ENCODE measurements at places on chromosomes 13 and 19. TPM values are rescaled to one million over a fixed set of nuclear protein-coding genes. Genes with fewer than 3 reads are reported as not detected.

DNA sequence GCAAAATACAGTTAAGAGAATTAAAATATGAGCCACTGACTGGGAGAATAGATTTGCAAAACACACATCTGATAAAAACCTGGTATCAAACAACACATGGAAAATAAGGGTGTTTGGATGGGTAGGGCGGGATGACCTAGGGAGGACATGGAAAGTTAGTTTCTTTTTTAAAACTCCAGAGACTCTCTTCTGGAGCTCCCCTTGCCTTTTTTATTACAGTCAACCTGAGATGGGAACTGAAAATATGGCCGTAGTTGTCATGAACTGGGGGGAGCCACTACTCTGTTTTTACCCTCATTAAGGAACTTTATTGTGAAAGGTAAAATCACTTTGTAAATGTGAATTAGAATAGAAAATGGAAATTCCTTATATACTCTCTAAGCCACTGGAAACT, 113.0 kb downstream of the ATP11A start:
- no peak for ATAC-seq

The MAP4K1 gene
- 3.4 TPM for total RNA-seq

DNA sequence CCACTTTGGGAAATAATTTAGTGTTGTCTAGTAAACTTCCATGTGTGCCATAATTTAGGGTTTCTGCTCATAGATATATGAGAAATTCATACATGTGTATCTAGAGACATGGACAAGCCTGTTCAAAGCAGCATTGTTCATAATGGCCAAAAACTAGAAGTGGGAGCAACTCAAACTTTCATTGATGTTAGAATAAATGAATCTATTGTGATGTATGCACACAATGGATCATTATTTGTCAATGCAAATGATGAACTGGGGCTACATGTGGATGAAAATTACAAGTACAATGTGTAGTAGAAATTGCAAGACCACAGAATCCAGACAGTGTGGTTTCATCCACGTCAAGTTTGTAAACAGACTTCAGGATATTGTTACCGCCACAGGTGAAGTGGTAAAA, 284.7 kb downstream of the SLC7A1 start:
- no peak for ATAC-seq

GRCh38 chr13:65592731-65593130, 1637.4 kb downstream of the PCDH9 start:
- no peak for ATAC-seq

DNA sequence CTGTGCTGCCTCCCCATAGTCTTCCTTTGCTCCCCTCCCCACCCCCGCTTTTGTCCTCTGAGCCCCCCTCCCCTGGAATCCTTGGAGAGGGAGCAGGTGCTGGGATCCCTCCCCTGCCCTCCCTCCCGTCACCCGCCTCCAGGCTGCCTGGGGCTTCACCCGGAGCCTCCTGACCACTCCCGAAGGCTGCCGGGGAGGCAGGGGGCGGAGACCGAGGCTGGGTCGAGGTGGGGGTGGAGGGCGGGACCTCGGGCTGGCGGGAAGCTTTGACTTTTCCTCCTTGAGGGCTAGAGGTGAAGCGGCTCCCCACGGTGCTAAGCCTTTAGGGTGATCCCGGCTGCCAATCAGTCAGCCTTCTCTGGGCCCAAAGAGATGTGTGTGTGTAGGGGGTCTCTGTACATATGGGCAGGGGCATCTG, 1.5 kb downstream of the KMT5C start:
- no peak for ATAC-seq

- no peak for ATAC-seq
Observed at GRCh38 chr19:33821871-33822270, 25.2 kb downstream of the KCTD15 start.

GRCh38 chr19:45162608-45163143, 1.9 kb upstream of the NKPD1 start:
- ATAC-seq: peak; percentile 62

DNA sequence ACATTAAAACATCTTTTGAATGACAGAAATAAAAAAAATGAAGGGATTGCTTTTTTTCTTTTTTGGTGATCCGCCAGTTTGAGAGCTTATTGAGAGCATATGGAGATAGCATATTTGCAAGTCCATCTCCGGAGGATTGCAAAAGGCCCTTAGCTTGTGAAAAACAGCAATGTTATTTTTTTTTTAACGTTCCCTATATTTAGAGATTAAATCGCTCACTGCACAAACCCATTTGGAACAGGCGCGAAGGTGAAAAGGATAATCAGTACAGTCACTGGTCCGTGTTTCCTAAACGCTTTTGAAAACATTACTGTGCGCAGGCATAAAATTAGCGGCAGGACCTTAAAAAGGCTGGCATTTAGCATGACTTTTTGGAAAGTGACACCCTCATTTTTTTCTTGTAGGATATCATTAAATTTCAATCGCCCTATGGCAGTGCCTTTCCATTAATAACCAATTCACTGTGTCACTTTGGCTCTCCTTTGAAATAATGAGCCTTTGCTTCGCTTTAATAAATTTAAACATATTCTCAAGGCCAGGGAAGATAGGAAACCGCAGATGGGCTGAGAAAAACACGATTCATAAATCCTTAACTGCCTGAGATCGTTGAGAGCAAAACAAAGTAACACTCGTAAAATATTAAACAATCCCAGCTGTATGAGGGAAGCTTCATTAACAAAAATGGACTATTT, 342.2 kb downstream of the DACH1 start:
- ATAC-seq: no peak

DNA sequence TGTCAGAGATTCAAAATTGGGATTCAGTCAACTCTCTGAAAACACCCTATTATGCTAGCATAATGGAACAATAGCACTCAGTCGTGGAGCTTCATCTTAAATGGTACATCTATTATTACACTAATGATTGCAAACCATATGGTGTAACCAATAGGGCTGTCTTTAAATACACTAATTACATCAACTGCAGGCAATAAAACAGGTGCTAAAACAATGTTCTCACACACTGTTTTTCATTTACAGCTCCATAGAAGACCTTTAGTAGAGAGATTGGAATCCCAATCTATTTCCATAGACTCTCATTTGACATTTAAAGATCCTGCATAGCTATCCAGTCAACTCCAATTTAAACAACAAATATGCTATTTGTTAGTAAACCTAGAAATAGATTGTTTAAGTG, 1917.4 kb downstream of the OLFM4 start:
- no peak for ATAC-seq

The ZNF418 gene
- 0.76 TPM for total RNA-seq

DNA sequence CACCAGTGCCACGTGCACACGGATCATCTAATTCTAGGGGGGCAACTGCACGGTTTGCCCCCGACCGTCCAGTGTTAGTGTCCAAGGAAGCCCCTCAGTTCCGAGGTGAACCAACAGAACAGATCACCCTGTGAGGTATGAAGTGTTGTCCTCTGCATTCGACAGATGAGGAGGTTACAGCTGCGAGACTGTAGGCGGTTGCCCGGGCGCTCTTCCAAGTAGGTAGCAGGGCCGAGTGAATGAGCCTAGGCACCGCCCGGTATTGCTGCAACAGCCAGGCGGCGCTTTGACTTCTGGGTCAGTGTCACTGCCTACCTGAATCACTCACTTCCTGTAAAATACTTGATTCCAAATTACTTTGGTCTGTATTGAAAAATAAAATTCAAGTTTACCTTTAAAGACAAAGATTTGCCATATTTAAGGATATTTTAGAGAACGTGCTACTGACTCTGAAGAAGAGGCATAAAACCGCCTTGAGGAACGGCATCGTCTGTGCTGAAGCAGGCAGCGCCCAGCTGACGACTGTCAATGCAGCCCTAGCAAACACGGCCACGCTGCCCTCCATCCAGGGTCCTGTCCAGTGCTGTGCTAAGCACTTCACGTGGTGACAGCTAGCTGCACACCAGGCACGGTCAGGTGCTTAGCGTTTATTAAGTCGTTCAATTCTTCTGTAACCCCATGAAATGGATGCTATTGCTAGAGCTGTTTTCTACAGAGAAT, 19.3 kb upstream of the RASA3 start:
- peak; percentile 96 for ATAC-seq

GRCh38 chr19:8184274-8184673, 24.9 kb upstream of the CERS4 start:
- no peak for ATAC-seq

DNA sequence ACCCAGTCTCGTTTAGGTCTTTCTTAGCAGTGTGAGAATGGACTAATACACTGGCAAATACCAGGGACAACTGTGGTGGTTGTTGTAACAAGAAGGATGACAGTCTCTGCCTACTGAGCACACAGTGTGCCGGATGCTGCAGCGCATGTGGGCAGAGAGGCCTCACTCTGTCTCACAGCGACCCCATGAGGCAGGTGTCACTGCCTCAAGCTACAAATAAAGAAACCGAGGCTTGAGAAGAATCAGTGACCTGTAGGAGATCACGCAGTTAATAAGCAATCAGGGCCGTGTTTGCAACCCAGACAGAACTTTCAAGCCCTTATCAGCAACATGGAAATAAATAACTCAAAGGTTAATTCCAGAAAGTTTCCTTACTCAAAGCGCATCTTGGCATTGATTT, 40.5 kb upstream of the GAS6 start:
- peak; percentile 72 for ATAC-seq

Measured in esophagus mucosa (tissue), 1 donor.